ENCODE measurements at places on chromosomes 2 and 18.

DNA sequence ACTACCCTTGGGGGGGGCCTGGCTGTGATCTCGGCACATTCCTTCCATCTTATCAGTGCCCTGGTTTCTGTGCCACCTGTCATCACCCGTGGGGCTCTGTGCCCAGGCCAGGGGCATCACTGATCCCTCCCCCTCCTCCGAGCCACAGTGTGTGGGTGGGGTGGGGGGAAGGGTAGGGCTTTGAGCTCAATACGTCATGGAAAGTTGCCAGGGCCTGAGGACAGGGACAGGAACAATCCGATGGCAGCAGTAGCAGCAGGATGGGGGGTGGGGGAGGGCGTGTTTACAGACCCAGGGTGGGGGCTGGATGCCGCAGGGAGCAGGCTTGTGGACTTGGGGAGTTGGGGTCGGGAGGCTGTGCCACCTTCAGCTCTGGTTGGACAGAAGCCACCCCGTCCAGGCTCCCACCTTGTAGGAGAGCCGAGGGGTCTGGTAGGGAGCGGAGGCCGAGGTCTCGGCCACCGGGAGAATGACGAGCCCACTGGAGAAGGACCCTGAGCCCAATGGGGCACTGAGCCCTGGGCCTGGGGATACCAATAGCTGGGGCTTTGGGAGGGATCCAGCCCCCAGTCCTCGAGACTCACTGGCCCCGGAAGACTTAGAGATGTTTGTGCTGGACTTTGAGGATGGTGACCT, 3.5 kb downstream of the SLC4A3 start:
- no peak for DNase-seq

DNA sequence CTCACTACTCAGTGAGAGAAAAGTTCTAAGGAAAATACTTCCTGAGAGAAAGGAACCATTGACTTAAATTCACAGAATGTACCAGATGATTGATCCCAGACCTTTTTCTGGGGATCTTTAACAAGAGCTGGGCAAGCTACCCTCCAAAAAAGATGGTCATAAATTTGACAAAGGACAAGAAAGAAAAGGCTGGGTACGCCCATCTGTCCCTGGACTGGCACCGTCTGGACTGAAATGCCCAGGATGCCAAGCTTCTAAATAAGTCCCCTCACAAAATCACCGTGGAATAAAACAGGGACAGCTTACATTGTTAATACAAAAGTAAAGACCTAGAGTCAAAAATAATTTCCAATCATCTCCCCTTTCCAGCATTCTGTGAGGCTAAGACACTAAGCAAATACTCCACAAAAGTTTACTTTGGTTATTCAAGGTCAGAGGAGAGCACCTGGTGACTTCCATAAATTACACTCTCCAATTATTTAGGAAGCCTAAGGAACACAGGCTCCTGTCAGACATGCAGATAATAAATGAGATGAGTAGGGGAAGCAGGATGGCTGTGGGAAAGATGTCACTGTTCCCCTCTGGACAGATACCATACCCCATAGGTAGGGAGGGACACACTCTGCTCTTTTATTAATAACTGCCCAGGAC, 69.9 kb downstream of the UXS1 start:
- DNase-seq = no peak

DNA sequence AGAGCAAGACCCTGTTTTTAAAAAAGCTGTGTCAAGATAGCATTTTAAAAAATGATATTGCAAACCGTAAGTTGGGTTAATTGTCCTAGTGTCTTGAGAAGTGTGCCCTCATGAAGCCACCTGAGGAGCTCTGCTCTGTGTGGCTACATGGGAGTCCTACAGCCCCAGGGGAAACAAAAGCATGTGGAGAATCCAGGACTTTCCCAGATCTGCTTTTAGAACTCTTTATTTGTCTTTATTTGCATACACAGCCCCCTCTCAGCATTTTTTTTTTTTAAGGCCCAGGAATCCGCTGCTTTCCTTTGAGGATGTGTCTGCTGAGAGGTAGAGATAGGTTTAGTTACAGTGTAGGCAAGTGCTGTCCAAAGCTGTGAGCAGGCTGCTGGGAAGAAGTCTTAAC, 219.2 kb downstream of the FHOD3 start:
- DNase-seq = no peak

- DNase-seq = no peak
These were observed 235.3 kb downstream of the DYM start for GRCh38 chr18:49225160-49225559.

GRCh38 chr2:130376433-130377293, 20.8 kb downstream of the PTPN18 start:
- DNase-seq = no peak

DNA sequence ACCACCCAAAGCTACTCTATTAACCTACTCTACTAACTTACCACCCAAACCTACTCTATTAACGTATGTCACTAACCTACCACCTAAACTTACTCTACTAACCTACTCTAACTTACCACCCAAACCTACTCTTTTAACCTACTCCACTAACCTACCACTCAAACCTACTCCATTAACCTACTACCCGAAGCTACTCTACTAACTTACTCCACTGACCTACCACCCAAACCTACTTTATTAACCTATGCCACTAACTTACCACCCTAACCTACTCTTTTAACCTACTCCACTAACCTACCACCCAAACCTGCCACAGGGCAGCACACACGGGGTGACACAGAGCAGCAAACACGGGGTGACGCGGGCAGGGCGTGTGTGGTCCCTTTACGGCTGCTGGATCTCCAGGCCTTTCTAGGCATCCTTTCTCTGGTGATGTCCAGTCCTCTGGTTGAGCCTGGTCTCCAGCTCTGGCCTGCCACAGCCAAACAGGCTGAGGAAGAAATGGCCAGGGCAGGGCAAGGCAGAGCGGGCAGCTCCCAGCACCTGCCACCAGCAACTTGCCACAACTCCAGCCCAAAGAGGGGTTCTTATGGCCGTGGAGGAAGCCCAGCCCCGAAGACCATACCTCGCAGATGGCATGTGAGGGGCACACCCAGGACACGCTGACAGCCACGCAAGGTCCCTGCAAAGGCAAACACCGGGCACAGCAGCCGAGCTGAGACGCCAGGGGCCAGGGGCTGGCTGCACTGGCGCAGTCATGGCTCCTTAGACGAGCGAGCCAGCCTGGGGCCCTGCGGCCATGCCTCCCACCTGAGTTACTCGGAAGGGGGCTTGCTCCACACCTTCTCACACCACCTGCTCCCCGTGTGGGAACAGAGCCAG, 25.7 kb downstream of the PXDN start:
- no peak for DNase-seq

GRCh38 chr2:169336695-169337094, 25.6 kb downstream of the LRP2 start:
- DNase-seq = no peak

DNA sequence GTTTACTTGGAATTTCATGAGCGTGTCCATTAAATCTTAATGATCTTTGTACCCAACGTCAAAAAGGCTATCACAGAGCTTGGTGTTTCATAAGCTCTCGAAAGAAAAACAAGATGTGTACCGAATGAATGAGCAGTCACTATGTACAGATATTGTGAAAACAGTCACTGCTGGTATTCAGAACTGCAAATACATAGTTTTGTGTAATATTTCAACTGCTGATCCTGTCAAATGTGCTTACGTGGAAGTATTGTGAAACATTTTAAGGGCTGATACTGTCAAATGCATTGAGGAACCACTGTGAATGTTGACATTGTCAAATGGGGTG, 184.2 kb upstream of the KLHL29 start:
- no peak for DNase-seq

DNA sequence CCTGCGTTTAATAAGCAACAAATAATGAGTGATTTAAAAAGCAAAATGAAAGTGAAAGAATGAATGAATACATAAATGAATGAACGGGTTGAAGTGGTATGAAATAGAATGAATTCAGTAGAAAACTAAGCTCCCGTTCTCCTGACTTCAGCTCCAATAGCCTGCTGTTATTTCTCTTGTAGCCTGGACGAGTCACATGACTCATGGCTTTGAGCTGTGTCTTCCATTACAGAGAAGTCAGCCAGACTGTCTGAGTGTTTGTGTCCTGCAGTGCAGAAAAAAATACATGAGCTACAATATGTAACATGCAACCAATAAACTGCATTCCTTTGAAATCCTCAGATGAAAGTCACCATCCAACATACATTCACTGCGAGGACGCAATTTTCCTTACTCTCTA, 21.2 kb downstream of the SCG2 start:
- no peak for DNase-seq

DNA sequence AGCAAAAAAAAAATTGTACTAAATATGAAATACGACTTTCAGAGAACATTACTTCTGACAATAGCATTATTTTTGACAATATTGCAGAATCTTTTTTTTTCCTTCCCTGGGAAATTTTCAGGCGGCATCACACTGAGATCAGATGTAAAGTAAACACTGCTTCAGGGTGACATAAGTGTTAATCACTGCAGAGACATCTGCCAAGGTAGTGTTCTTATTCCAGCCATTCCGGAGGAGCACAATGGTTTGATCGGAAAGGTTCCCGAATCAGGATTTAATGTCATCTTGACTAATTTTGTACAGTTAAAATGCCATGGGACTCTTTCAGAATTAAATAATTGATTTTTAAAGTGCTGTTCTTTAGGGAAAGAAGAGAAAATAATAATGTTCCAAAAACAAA, 56.7 kb upstream of the ZNF236 start:
- DNase-seq = no peak

DNA sequence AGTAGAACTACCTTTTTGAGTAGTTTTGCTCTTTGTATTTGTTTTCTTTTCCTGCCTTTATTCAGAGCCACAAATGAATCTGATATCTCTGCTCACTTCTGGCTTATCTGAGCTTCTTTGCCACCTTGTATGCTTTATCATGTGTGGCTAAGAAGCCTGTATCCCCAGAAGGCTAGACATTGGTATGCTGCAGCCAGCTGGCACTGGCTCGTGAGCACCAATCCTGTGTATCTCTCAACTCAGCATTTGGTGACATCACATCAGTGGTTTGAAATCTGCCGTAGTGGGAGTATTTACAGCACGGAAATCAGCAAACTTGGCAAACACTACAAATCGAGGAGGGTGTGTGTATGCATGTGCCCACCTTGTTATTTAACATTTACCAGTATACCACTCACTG, 183.7 kb upstream of the LHCGR start:
- DNase-seq = no peak
